Stimulated activated CD4-positive, alpha-beta T cell treated with anti-CD3 and anti-CD28 coated beads, TNF-alpha, amount 100 ng/mL, for 4 hours (primary cell): ENCODE measurements at places on chromosomes 13 and 19.
A peak's percentile ranks its signal among the peaks of the same experiment; 100 is the strongest.

- DNase-seq: no peak
Observed at GRCh38 chr13:19663416-19663979, 30.0 kb downstream of the MPHOSPH8 start.

GRCh38 chr13:50099473-50099872 is 84.2 kb downstream of the KCNRG start:
- no peak for DNase-seq

- no peak for DNase-seq
Observed at GRCh38 chr13:49524740-49525501, 29.2 kb downstream of the PHF11 start.

- no peak for DNase-seq
Observed at GRCh38 chr19:30146346-30146745, 204.3 kb downstream of the URI1 start.

GRCh38 chr13:60242043-60242595 is 78.4 kb upstream of the DIAPH3 start:
- DNase-seq: no peak

GRCh38 chr19:854549-854948 is 2.4 kb downstream of the ELANE start:
- no peak for DNase-seq

GRCh38 chr13:102039264-102039663 is 362.6 kb downstream of the FGF14 start:
- DNase-seq: no peak

GRCh38 chr13:73499695-73500094 is 440.9 kb downstream of the KLF5 start:
- no peak for DNase-seq

GRCh38 chr13:46595885-46596275 is 42.9 kb downstream of the LRCH1 start:
- no peak for DNase-seq

DNA sequence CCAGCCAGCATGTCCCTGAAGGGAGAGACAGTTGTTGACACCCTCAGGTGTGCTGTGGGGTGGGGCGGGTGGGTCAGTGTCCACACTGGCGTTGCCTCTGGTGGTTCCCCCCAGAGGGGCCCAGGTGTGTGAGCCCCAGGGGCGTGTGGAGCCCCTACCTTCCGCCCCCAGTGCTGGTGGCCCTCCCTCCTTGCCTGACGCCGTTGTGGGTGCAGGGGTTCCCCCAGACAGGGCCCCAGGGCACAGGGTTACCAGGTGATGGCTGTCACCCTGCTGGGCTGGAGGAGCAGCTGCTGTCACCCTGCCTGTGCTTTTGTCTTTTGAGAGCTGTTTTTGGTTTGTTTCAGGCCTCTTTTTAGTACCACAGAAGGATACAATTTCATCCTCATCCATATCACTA is 27.2 kb downstream of the ATP4B start:
- DNase-seq: no peak

DNA sequence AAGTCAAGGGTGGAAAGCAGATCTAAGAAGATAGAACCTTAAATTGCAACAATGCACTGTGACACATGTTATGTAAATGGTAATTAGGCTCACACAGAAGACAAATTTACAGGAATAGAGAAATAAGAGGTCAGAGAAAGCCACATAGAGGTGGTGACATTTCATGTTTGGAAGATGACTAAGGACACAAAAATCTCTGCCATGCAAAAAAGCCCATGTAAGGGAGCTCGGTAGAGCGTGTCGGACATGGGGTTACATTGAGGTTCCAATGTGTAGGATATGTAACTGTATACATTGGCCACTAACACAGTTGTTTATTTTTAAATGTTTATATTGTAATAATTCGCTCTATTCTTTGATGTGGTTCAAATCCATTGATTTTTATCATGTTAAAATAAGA is 33.7 kb downstream of the SUGT1 start:
- DNase-seq: no peak

GRCh38 chr13:81139987-81140386 is 799.1 kb upstream of the SPRY2 start:
- no peak for DNase-seq

- DNase-seq: no peak
Observed at GRCh38 chr19:11191273-11191755, 6.0 kb downstream of the KANK2 start.

DNA sequence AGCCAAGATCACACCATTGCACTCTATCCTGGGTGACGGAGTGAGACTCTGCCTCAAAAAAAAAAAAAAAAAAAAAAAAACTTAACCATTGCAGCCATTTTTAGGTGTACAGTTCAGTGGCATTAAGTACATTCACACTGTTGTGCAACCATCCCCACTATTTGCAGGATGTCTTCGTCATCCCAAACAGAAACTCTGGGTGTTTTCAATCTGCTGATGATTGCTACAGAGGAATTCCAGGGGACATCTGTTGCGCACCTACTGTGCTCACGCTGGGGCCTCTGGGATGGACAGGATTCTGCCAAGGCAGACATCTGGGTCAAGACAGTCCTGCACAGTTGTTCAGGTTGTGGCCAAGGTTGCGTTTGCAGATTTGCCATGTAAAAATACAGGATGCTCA is 2.4 kb upstream of the APOC4 start:
- no peak for DNase-seq

GRCh38 chr19:45446944-45447343 is 20.9 kb upstream of the FOSB start:
- DNase-seq: no peak

DNA sequence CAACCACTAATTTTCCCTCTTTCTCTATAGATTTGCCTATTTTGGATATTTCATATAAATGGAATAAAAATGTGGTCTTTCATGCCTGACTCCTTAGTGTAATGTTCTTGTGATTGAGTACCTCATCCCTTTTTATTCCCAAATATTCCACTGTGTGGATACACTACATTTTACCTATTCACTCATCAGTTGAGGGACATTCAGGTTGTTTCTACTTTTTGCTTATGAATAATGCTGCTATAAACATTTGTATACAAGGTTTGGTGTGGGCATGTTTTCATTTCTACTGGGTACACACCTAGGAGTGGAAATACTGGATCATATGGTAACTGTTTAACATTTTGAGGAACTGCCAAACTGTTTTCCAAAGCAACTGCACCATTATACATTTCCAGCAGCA is 5.1 kb upstream of the WBP4 start:
- no peak for DNase-seq

DNA sequence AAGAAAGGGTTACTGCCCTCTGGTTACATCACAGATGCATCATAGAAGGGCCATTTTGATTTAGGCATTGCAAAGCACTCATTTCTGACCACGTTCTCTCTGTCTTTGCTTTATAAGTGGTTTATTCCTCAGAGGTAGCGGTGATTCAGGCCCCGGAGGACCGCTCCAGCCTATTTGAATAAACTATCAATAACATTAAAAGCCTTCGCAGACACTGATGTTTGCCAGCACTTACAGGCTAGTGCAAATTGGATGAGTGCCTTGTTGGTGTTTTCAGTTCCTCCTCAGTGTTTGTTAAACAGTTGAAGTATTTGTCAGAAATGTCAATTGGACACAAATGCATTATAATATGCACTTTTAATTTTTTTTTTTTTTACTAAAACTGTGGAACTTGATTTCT is 120.2 kb downstream of the RXFP2 start:
- no peak for DNase-seq

DNA sequence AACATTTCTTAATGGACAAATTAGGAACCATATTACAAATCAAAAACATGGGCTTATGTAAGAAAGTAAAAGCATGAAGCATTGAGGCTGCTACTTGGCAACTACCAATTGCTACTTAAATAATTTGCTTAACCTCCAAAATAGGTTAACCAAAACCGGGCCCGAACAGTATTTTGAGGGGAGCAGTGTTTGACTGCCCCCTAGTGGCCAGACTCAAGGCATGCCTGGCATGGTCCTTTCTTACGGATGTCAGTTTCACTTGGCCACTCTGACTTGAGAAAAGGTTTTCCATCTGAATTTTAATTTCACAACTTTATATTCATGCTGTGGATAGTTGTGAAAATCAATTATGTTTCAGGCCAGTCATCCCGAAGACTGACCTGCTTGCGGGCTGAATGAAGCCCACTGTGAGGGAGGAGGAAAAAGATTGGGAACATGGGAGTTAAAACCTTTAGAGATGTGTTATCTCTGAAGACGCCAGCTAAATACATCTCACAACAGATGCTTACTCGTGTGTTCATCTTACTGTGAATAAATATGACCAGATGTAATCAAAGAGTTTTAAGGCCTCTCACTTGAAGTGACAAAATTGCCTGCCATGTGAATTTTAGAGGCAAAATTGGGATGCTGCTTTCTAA is 2.9 kb downstream of the RXFP2 start:
- peak; percentile 31 for DNase-seq

DNA sequence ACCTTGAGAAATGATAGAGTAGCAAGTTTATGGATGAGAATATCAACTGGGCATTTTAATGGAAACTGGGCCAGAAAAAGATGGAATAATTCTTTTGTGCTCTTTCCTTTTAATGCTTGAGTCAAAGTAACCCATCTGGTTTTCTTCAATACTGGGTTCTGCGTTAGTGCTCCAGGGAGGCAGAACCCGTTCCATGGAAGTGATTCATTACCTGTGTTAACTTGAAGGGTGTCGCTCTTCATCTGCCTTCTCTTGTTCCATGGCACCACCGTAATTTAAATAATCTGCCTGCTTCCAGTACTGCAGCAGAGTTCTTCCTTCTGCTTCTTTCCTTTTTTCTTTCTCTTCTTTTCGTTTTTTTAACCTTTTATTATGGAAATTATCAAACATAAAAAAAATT is 14.7 kb upstream of the USP12 start:
- DNase-seq: no peak

DNA sequence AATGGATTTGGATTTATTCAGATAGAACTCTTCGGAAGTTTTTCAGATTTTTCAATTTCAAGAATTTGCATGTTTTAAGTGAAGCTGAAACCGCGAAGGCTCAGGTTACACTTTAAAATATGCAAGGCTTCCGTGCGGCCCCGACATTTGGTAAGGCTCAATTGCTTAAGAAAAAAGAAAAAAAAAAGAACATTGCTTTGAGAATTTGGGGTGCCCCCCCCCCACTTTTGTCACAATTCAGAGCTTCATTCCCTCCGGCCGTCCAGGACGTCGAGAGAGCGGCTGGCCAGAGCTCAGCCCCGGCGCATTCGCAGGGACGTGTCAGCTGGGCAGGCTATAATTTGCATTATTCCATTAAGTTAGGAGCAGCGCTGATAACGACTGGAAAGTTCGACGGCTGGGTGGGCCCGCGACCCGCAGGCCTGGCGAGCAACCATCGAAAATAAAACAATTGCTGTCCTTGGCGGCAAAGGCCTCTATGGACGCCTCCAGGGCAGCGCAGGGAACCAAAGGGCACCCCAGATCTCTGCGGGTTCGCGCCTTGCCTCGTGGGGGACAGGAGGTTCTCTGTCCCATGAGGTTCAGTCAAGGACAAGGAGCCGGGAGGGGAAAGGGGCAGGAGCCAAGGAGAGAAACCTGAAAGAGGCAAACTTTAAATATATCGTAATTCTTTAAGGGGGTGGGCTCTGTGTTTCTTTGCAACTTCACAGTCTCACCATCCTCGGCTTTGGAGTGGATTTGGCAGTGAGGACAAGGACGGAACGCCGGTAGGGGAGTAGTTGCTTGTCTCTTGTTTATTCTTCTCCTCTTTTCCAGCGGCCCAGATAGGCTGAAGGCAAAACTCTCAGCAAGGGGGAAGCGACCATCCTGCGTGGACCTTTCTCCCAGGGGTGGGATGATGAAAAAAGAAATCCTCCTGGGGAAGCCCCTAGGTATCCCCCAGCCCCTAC is 7.0 kb downstream of the SOX21 start:
- no peak for DNase-seq

- DNase-seq: no peak
Observed at GRCh38 chr13:94988654-94989053, 276.3 kb upstream of the SOX21 start.

DNA sequence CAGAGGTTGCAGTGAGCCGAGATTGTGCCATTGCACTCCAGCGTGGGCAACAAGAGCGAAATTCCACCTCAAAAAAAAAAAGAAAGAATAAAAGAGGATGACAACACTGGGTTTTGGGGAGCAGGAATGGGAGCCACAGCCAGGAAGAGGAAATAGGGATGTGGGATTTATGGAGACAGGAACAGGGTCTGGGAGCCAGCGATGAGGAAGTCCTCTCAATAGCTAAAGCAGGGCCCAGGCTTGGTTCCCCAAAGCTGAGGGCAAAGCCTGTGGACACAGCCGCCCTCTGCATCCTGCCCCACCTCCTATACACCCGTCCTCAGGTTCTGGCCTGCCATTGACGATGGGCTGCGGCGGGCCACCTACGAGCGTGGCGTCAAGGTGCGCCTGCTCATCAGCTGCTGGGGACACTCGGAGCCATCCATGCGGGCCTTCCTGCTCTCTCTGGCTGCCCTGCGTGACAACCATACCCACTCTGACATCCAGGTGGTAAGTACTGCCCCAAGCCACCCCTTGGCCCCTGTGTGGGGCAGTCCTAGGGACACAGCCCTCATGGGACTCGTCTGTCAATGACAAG is 13.6 kb downstream of the HIPK4 start:
- no peak for DNase-seq

DNA sequence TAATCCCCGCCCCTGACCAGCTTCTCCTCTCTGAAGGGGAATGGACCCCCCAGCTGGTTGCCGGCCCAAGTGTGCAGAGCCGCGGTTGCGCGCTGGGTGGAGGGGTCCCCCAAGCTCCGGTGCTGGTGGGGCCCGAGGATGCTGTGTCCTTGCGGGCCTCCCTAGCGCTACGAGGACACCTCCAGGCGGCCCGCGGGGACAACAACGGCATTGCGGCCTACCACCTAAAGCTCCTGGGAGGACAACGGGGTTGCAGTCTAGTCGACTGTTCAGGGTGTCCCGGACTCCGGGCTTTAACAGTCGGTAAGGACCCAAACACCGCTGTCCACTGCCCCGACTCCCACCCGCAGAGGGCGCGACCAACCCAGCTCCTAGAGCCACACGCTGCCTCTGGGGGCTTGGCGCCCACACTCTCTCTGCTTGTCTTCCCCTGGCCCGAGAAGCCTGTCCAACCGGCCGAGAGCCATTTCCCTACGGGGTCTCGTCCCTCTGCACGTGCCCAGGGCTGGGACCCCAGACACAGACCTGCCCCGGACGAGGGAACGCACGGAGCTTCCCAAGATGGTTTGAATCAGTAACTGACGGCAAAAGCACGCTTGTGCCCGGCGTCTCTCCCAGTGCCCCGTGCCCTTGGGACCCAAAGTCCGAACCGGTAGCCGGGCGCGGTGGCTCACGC is 927 bp upstream of the SDHAF1 start:
- no peak for DNase-seq

DNA sequence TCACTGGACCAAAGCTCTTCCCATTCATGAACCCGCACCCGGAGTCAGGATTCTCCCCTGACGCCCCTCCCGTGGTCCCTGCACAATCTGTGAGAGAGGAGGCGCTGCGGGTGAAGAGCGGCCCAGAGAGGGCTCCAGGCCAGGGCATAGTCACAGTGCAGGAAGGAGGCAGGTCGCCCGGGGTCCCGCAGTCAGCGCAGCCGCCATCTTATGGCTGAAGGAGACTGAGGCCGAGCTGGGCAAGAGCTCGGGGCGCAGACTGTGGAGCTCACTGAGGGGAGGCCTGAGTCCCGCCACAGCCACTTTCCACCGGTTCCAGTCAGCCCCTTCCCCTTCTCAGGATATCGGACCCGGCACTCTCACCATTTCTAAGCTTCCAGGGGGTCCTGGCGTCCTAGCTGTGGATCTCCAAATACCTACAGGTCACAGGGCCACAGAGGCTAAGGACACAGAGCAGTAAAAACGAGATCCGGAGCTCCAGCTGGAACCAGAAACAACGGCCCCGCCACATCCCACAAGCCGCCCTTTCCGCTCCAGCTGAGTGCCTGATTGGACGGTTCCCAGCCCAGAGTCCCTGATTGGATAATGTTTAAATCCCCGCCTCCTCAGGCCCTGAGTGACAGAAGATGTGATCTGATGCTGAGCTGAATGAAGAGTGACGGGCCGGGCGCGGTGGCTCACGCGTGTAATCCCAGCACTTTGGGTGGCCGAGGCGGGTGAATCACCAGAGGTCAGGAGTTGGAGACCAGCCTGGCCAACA is at the start of gene ZNF99:
TSS of gene ZNF99 (minus strand) at position 501 of the 760 bp plus-strand sequence. CDS start at position 366, 135 bp downstream.
- no peak for DNase-seq
